ENCODE measurements at places on chromosomes 6 and 20.

DNA sequence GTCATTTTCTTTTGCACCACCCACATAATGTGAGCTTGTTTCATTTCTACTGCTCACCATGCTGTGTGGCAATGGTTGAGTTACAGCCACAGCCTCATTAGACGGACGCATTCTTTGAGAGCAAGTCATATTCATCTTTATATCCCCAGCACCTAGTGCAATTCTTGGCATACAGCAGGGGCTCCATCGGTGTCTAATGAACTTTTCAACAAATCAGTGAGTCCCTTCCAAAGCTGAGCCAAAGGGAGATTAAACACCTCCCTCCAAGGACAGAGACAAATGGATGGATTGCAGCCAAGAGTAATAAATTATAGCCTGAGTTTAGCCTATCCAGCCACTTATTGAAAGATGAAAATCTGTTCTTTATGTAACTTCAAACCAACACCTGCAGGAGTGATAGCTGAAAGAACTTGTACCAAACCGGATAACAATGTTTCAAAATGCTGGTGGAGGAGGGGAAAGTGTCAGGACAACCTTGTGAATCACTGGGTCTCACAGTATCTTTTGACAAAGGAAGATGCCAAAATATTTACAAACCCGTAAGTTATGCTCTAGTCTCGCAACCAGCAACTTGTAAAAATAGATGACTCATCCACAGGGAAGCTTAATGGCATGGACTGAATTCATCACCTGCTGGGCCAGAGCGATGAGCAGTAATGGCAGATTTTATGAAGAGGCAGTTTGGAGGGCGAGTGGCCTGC is 139.0 kb downstream of the PXDC1 start:
- DNase-seq: no peak

- DNase-seq: no peak
These were observed 18.8 kb downstream of the MAFB start for GRCh38 chr20:40670253-40670652.

DNA sequence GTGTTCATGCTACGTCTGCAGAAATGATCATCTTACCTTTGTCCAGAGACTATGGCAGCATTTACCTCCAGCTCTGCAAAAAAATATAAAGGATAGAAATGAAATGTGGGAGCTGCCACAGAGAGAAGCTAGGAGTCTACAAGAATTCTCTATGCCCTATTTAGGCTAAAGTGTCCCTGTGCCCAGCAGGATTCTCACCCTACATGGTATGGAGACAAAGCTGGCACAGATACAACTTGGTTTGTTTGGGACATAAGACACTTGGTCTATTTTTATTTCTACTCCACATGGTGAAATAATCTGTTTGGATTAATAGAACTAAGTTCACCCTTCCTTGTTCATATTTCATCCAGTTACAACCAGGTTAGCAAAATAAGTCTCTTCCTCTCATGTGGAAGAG is 28.4 kb downstream of the TP53INP2 start:
- no peak for DNase-seq

DNA sequence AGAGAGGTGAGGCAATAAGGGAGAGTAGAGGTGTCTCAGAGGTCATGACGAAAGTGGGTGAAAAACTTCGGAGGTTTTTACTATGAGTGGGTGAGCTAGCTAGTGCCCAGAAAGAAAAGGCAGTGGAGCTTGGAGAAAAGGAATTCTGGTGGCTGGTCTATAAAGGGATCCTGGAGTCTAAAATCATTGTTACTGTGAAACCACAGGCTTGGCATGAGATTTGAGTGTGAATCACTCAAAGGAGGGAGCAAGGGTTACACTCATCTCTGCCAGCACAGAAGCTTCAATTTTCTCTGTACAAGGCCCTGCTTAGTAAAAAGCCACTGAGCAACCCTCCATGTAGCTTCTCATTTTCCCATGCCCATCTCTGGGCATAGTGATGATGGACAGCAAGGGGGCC is 47.5 kb downstream of the CD83 start:
- no peak for DNase-seq

DNA sequence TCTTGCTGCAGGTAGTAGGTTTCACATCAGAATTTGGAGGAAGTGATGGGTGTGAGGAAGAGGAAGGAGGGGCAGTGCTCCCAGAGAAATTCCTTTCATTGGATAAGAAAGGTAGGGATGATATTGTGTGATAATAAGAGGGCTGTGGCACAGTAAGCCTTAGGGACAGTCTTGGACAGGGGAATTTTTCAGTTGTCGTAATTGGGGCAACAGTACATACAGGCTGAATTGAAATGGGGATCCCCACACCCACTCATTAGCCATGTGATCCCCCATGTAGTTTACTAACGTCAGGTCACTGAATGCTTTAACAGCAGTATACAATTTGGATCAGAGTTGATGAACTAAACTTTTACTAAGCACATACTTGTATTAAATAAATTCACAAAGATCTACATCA is 79.4 kb downstream of the FOXO3 start:
- no peak for DNase-seq

- DNase-seq: no peak
These were observed 84.8 kb downstream of the MRPL14 start for GRCh38 chr6:44042261-44042988.

DNA sequence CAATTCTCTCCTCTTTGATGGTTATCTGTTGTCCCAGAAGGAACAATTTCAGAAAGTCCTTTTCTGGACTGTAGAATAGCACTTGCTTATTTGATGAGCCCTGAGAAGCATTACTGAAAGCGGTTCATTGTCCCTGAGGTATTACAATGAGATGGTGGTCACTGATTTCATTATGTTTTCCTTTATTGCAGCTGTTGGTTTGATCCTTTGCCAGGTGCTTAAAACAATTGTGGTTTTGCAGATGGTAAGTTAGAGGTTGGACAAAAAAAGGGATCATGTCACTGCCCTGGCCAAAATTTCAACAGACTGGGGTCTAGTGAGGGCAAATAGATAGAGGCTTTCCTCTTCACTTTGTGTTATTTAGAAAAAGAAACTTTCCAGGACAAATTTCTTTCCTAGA is 61.9 kb downstream of the ESR1 start:
- no peak for DNase-seq
